Stimulated activated CD4-positive, alpha-beta T cell treated with anti-CD3 and anti-CD28 coated beads, Interleukin-15, amount 100 ng/mL, for 1 hour (primary cell): ENCODE measurements at places on chromosomes 16 and 17.

- no peak for DNase-seq
These were observed 73.6 kb downstream of the METRNL start for GRCh38 chr17:83152745-83153611.

DNA sequence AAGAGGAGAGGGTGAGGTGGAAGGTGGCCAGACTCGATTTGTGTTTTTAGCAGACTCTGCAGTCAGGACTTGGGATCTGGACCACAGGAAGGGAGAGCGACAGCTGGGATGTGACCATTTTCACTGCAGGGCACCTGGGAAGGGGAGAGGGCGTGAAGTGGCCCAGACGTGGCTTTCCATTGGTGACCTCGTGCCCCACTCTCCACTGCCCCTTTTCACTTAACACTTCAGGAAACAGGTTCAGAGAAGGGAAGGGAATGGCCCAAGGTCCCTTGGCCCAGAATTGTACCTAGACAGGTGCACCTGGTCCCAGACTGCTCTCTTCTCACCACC, 22.9 kb upstream of the MPRIP start:
- no peak for DNase-seq

- DNase-seq = no peak
These were observed 9.8 kb downstream of the PMFBP1 start for GRCh38 chr16:72162105-72162692.

DNA sequence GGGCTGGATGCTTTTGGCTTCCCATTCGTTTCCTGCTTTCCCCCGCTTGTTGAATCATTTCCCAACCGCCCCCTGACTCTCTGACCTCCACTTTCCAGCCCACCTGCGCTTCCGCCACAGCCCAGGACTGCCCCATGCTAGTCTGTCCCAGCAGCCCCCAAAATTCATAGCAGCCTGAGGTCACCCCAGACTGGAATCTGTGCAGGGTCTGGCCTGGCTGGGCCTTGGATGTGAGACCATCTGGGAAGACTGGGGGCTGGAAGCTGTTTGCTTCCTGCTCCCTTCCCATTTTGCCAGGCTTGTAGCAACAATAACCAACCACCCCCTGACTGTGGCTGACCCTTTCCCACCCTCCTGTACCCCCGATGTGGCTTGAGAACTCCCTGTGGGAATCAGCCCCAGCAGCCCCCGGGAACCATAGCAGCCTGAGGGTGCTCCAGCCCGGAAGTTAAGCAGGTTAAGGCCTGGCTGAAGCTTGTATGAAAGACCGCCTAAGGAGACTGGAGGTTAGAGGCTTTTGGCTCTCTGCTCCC, 2290.8 kb downstream of the TP53TG3F start:
- no peak for DNase-seq

GRCh38 chr17:49224198-49224996, 6.2 kb downstream of the PHOSPHO1 start:
- no peak for DNase-seq

GRCh38 chr17:67718325-67718941, 697 bp downstream of the NOL11 start:
- no peak for DNase-seq

- no peak for DNase-seq
These were observed 858 bp upstream of the TELO2 start for GRCh38 chr16:1492082-1492922.

- DNase-seq = no peak
These were observed 1.4 kb downstream of the NHERF2 start for GRCh38 chr16:2028146-2028545.

- no peak for DNase-seq
These were observed 5.1 kb downstream of the PITPNA start for GRCh38 chr17:1557355-1558095.

DNA sequence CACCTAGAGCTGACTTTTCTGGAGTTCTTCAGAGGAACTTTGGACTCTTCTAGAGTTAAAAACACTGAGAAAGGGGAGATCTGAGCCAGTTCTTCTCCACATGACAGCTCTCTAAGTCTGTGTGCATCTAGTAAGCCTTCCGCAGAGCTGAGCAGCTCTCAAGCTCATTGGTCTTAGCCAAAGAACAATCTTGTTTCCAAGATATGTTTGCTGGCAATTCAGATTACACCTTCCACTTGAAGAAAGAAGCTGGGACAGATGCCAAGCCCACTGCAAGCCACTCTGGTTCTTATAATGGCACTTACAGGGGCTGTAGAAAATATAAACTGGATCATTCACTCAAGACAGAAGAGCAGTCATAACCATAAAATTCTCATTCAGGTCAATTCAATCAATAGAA, 134.1 kb upstream of the TOX3 start:
- no peak for DNase-seq

DNA sequence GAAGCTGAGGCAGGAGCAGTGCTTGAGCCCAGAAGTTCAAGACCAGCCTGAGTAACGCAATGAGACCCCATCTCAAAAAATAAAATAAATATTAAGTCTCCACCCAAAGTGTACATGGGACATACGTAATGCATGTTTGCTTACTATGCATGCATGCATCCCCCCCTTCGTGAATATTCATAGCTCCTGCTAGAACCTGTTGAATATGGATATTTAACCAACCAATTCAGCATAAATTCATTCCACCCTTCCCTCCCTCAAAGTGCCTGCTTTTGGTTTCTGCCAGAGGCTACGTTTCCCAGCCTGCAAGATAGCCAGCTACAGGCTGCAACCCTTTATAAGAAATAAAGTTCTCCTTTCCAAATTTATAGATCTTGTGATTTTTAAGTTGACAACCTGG, 12.9 kb upstream of the PSMD7 start:
- DNase-seq = no peak

GRCh38 chr16:4093495-4094126, 22.6 kb downstream of the ADCY9 start:
- DNase-seq = no peak

DNA sequence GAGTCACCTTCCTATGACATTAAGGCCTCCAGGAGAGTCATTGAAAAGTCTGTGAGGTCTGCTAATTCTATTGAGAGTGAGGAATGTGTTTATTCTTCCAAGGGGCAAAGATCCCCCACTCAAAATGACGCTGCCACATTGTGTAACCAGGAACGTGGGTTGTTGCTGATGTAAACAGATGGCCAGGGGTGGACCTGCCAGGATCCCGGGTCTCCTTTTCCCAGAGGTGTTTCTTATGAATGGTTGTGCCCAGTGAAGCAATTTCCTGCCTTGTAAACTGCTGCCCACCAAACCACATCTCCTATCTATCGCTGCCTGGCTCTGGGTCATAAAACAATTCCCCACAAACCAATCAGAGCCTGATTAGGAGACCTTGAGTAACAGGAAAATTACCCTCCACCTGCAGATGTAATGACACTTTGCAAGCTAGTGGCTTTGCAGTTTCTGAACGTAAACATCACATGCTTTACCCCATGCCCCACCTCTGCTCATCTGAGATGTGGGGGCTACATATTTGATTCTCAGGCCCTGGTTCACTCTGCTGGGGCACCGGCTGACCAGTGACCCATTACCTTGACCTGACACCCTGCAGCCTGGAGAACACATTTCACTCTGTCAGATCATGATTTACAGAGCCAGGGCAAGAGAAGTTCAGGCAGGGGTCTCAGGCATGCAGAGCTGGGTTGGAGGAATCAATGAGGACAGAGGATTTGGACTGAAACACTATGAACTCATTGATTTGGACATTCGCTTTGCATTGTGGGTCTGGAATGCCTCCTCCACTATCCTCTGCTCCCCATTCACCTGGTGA, 33.1 kb upstream of the DDX52 start:
- DNase-seq = no peak

DNA sequence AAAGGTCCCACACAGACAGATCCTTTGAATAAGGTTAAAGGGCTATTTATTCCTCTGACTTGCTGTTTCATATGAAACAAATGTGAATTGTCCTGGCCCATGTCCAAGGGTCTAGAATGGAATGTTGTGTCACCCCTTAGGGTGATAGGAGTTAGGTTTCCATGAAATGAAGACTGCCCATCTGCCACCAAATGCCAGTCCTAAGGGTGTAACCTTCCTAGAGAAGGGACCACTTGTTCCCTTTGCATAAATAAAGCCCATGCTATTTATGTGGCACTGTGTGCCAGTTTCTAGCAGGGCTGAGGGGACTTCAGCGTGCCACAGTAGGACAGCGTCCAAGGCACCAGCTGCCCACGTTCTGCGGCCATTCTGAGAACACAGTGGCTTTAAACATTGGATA, 171.3 kb downstream of the ABCA8 start:
- DNase-seq = no peak

GRCh38 chr17:5672141-5672540, 87.8 kb upstream of the NLRP1 start:
- DNase-seq = no peak

DNA sequence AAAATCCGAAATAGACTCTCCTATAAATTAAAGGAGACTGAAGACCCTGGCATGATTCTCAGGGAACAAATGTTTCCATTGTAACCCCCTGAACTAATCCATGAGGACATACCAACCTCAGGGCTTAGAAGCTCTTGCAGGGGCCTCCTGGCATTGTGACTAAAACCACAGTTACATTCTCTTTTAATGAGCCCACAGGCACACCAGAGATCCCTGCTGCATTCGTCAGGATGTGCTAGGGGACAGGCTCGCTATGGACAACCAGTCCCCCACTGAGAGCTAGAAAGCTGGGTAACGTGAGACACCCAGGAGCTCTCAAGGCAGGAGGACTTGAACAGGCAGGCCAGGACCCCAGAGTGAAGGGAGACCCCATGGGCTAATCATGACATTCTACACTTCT, 140.6 kb upstream of the TNRC6C start:
- no peak for DNase-seq

- peak; percentile 20 for DNase-seq
These were observed 698 bp downstream of the UBE2G1 start for GRCh38 chr17:4365628-4366326.

GRCh38 chr16:58510097-58510775, 5.1 kb upstream of the SETD6 start:
- DNase-seq = no peak

- no peak for DNase-seq
These were observed 1879.9 kb downstream of the TP53TG3F start for GRCh38 chr16:35339337-35339736.
